WERI-Rb-1 (cell line): ENCODE measurements at places on chromosomes 5 and 9.

DNA sequence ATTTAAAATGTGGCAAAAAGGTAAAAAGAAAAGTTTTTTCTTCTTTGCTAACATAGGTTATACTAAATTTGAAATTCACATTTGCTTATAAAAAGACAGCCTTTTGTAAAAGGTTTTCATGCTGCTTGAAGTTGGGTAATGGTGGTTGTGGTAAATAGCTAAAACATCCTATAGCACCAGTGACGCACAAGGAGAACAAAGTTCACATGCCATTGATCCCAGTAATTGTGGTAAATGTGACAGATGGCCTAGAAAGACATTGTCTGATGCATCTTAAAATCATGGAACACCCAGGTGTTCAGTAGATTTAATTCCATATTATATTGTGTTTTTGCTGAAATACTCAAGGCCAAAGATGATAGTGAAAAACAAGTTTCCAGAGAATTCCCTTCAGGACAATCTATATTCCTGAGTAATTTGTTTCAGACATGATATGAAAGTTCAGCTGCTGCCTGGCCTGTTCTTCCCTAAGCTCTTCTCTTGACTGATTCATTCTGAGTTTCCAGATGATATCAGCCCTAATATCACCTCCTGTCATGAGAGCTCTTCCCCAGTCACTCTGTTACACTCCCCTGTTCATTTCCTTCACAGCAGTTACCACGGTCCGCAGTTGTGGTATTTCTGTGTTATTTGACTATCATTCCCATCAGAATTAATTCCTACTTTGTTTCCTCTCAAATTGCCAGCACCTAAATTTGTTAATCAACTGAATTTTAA lies 4.6 kb upstream of the FBXL17 start:
- DNase-seq = no peak

- no peak for DNase-seq
These were observed 69.7 kb downstream of the ABCA1 start for GRCh38 chr9:104858271-104858670.

DNA sequence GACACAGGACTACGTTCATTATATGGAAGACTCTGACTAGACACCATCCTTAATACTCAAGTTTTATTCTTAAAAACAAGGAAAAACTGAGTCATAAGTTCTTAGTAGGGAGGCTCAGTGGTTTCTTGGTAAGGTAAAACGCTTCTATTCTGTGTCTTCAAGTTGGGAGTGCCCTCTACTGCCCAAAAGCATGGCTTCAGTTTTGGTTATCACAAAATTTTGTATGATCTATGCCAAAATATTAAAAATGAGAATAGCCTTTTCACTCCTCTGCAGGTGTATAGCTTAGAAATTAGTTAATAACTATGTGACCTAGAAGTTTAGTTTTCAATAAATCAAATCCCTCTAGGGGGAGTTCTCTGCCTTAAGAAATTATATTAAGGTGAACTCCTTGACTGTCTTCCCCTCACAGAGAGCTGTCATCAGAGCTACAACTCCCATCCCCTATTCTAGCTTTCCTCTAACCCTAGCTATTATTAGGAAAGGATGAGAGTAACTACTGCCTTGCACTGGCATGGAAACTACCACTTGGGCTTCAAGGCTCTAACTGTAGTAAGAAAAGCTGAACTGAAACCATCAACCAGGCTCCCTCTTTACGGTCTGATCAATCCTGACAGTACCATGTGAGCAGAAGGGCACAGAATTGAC lies 189.7 kb downstream of the GNAQ start:
- no peak for DNase-seq

DNA sequence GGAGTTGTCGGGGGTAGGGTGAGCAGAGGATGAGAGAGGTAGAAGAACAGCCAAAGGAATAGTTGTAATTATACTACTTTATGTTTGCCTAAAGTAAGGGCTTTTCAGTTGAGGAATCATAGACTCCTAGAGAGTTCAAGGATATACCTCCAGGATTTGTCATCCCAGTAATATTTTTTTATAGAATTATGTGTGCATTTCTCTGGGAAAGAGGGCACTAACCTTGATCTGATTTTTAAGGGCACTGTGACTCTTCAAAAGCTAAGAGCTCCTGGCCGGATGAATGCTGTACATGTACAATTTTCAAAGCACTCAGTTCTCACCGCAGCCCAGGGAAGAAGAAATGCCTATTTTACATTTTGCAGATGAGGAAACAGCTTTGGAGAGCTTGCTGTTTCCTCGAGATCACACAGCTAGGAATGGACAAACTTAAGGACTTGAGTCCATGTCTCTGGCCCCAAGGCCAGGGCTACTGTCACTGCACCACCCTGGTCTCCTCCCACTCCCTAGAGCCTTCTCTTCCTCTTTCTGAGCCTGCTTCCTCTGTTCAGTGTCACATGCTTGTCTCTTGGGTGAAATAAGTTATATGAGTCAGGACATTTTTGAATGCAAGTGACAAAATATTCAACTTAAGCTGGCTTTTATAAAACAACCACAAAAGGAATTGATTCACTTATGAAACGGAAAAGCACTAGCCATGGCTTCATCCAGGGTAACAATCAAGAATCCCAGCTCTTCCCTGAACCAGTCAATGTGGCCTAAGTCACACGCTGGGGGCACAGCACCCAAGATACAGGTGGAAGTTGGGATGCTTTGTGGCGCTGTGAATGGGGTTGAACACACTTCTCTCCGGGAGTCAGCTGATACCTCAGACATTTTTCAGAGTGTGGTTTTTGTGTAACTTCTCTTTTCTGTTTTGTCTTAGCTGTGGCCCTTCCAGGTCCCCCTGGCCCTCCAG lies 45.7 kb upstream of the TGFBR1 start:
- no peak for DNase-seq

DNA sequence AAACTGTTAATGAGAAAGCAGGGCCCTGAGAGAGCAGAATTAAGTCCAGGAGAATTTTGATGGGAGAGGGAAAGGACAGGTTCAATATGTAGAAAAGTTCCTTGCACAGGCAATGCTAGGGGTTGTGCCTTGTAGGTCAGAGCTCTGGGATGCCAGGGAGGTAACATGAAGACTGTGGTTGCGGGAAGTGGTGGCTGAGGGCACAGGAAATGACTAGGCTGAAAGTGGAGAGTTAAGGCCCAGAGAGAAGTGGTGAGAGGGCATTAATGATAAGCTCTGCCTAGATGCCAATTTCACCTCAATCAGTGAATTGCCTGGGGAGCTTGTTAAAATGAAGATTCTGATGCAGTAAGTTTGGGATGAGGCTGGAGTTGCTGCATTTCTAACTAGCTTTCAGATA lies 31.5 kb upstream of the PPP3R2 start:
- DNase-seq = no peak

DNA sequence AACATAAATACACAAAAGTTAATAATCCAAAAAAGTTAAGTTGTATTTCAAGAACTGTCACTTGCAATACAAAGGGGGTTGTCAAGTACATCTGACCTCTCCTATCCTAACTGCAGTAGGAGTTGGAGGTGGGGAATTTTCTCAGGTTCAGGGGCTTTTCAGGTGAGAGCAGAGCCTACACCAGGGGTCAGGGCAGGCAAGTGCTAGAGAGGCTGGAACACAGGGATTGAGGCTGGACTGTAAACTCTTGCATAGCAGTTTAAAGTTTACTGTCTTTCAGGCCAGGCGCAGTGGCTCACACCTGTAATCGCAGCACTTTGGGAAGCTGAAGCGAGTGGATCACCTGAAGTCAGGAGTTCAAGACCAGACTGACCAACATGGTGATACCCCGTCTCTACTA lies 25.4 kb upstream of the RASGRF2 start:
- DNase-seq = no peak

DNA sequence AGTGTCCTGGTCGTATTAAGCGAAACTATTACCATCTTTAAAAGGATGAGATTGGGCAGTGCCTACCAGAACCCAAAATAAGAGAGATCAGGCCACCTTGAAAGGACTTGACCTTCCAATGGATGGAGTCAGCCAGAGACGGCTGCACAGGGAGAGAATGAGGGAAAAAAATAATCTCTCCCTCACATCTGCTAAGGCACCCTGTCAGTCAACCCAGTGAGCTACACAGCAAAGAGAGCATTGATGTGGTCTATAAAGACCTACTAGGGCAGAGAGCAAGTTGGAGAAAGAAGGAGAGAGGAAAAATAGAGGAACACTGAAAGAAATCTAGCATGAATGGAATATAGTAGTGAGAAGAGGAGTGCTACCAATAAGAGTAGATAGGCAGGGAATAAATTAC lies 68.0 kb upstream of the FTMT start:
- DNase-seq = no peak

DNA sequence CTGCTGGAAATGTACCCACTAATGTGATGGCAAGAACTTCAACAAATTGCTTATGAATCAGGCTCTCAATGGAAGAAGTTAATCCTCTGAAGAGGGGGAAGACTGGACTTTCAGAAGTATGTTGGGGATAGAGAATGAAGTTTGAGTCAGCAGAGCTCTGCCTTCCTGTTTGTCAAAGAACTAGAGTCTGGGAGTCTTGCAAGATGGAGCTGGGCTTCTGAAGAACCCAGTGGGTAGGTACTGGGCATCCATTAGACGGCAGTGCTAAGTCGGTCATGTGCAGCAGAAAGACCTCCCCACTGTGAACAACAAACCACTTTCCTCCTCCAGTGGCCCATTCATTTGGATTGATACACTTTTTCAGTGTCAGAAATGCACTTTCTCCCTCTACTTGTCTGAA lies 34.6 kb downstream of the OTULIN start:
- no peak for DNase-seq

DNA sequence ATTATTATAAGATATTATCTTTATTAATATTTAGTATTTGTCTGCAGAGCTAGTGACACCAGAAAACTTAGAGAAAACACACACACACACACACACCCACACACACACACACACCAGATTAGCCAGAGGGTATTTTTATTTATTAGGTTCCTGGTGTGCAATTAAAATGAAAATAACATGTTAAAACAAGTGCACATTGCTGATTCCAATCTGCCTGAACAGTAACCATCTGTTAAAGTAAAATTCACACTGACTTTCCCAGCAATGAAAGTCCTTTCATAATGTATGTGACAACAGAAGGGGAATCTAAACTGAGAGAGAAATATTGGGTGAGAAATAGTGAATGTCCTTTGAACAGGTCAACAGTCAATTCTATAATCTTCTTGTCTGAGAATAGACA lies 2323.5 kb upstream of the ACO1 start:
- DNase-seq = no peak

DNA sequence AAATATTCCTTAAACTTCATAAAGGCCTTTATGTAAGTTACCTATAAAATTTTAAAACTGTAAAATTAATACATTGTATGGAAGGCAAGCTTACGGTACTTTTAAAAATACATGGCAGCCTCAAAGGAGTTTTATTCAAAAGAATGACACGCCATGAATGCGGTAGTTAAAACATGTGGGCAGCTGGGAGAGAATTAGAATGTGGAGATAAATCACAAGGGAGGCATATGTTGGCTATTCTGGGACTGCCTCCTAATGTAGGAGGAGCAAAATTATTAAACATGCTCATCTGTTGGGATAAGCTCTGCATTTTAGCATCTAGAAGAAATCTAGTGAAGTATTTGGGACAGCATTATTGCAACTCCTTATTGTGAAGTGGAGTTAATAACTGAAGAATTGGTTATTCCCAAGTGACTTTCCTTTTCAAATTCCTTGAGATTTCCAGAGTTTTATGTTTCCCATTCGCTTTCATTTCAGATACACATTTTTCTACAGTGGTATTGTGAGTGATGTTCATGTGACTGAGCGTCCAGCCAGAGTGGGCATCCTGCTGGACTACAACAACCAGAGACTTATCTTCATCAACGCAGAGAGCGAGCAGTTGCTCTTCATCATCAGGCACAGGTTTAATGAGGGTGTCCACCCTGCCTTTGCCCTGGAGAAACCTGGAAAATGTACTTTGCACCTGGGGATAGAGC lies 109.4 kb downstream of the CMYA5 start:
- no peak for DNase-seq

DNA sequence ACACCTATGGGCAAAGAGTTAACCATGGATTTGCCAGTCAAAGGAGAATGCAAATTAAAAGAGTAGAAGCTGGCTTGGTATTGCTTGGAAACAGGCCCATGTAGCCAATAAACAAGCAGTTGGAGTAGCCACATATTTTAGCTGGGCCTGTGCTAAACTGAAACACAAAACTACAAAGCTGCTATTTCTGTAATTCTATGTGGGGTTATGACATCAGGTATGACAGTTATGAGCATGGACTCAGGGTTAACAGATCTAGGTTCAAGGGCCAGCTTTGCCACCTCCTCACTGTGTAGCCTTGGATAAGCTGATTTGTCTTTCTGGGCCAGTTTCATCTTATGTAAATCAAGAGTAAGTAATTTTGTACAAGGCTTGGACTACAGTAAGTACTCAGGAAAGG lies 142.7 kb downstream of the PIP5K1B start:
- DNase-seq = no peak

DNA sequence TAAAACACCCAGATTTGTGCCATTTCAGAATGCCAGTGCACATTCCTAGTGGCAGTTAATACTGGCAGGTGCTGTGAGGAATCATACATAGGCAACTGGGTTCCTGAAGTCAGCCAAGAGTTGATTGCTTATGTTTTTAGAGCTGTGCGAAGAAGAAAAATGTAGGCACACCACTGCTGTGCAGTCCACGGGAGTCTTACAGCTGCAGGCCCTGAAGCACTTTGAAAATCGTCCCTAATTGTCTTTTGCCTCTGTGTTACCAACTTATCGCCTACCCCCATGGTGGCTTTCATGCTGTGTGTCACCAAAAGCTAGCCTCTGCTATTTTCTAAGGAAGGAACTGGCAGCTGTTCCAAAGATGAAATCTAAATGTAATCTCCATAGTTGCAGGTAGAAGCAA lies 263.9 kb downstream of the ARRDC3 start:
- DNase-seq = no peak

GRCh38 chr9:77472646-77473045 lies 175.5 kb downstream of the GNA14 start:
- DNase-seq = no peak

DNA sequence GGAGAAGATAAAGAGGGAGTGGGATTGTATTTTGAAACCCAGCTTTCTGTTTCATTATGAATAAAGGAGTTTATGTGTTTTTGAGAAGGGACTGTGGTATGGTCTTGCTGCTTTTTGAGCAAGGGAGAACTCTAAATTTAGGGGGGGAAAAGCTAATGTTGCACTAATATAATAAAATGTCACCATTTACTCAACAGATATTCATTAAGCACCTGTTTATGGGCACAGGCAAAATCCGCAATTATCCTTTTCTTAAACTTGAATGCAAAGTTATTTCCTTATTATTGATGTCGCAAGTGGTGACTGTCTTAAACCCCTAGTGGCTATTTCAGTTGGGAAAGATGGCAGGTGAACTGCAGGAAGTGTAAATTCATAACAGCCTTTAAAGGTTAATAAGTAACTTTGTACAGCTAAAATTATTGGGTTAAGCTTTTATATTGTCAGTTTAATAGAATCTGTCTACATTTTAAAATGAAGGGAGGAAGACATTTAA lies 1.5 kb downstream of the CDC42SE2 start:
- no peak for DNase-seq

- DNase-seq = no peak
These were observed 38.8 kb downstream of the PROP1 start for GRCh38 chr5:177957241-177957640.

DNA sequence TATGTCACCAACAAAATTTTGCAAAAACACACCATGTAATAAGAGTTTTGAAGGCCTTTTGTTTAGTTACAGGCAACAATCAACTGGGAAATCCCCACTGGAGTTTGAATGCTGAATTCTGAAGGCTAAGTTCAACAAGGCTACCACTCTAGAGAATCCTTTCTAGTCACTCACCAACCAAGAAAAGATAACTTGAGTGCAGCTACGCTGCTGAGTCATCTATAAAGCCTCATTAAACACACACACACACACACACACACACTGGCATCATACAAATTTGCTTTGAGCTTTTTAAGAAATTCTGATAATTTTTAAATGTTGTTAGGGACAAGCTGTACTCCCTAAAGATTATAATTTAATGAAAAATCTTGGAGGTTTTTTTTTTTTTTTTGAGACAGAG lies 219.6 kb downstream of the DENND1A start:
- no peak for DNase-seq
